ENCODE measurements at places on chromosomes 5 and 9. TPM values are rescaled to one million over a fixed set of nuclear protein-coding genes. Genes with fewer than 3 reads are reported as not detected.

The ORM2 gene
- total RNA-seq, result not detected

The LPAR1 gene
- 16.3 TPM for total RNA-seq

The SMIM27 gene
- 21.7 TPM for total RNA-seq

The TNFSF15 gene
- 0.23 TPM for total RNA-seq

The EGFLAM gene
- total RNA-seq, result 3.0 TPM

The CDX1 gene
- 2.7 TPM for total RNA-seq

The MEGF10 gene
- 1.9 TPM for total RNA-seq
